ENCODE measurements at places on chromosomes 4 and X.

DNA sequence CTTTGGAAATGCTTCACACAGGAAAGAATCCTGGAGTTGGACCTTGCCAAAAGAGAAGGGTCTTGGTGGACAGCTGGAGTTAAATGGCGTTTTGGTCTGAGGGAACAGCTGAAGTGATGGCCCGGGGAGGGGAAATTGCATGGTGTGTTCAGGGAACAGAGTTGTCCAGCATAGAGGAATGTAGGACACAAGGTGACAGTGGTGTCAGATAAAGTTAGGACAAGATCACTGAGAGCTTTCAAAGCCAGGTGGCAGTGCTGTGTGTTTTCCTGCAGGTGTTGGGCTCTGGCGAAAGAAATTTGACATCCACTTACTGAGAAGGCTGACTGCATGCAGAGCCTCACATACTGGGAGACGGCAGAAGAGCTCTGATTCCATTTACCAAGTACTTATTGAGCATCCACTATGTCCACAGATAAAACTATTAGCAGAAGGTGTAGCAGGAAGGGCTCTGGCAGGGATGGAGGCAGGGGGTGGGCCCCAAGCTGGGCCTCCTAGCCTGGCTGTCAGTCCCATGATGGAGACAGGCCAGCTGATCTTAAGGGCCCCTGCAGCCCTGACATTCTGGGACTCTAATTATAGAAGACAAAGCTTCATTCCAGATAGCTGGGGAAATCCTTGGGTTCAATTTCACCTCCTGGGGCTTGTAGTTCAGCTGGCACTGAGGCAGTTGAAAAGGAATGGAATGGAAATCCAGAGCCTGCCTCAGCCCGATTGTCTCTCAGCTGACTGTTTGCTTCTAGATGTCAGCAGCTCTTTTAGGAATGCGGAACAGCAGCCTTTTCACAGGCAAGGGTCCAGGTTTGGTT, 150.2 kb upstream of the MAMLD1 start:
- no peak for DNase-seq

- no peak for DNase-seq
Measured at GRCh38 chr4:39476187-39476895, 17.5 kb downstream of the LIAS start.

- DNase-seq = no peak
Measured at GRCh38 chr4:1807332-1807777, 14.3 kb downstream of the FGFR3 start.

DNA sequence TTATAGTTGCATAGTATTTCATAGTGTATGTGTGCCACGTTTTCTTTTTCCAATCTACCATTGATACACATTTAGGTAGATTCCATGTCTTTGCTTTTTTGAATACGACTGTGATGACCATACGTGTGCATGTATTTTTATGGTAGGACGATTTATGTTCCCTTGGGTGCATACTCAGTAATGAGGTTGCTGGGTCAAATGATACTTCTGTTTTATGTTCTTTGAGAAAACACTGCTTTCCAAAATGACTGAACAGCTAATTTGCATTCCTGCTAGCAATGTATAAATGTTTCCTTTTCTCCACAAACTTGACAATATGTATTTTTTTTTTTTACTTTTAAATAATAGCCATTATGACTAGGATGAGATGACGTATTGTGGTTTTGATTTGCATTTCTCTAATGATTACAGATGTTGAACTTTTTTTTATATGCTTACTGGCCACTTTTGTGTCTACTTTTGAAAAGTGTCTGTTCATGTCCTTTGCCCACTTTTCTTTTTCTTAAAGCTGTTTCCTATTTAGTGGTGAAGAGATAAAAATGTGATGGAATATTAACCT, 969.5 kb upstream of the NDST4 start:
- DNase-seq = no peak

GRCh38 chr4:91990726-91991125, 313.0 kb upstream of the GRID2 start:
- DNase-seq = no peak

GRCh38 chr4:107854356-107855022, 29.8 kb downstream of the SGMS2 start:
- no peak for DNase-seq

- DNase-seq = no peak
Measured at GRCh38 chr4:53651156-53651735, 60.0 kb upstream of the LNX1 start.

- no peak for DNase-seq
Measured at GRCh38 chrX:97524340-97524739, 640.6 kb downstream of the RPA4 start.

DNA sequence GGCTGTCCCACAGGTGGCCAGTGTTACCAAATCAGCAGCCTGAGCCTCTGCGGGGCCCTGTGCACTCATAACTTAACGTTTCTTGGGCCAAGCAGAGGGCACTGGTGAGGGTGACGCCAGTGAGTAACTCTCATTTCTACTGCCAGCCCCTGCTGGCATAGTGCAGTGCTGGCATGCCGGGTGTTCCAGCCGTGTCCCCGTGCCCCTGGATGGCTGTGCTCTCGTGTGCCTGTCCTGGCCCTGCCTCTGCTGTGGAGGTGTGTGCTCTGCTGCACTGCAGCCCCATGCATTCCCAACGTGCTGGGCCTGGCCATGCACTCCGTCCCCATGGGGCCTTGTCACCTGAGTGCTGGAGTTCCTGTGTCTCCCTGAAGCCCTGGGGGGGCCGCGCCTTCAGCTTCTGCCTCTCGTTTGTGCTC, 14.7 kb downstream of the TBC1D14 start:
- DNase-seq = no peak

Measured in cerebellar nuclear complex (tissue), 1 donor.